Bone marrow (tissue), 2 donors: ENCODE measurements at places on chromosomes 3 and 15.

DNA sequence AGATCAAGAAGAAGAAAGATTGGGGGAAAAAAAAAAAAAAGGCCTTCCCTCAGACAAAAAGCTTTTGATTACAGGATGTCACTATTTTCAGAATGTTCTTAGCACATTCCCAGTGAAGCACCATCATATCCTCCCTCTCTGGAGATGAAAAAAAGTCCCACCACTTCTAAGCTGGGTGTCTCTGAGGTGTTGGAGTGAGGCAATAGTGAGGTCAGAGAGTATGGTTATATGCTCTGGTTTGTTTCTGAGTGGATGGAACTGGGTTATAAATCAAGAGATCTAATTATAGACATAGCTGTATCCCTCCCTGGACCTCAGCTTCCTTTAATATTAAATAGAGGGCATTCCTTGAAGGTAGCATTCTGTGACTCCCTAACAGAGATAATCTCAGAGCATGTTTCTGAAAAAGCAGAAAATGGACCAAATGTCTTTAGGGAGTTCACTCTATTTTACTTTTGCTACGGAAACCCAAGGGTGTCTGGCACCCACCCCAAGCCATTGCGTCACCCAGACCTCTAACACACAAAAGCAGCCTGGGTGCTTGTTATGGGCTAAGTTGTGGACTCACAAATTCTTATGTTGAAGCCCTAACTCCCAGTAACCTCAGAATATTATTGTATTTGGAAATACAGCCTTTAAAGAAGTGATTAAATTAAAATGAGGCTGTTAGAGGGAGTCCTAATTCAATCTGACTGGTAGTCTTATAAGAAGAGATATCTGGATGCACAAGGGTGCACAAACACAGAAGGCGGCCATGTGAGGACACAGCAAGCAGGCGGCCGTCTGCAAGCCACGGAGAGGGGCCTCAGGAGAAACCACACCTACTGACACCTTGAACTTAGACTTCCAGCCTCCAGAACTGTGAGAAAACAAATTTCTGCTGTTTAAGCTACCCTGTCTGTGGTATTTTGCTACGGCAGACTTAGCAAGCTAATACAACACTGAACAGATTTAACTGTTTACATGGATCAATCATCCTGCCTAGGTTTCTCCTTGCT is 81.5 kb downstream of the MB21D2 start:
- DNase-seq: no peak

GRCh38 chr3:61563313-61564271 is 2.2 kb downstream of the PTPRG start:
- no peak for DNase-seq

DNA sequence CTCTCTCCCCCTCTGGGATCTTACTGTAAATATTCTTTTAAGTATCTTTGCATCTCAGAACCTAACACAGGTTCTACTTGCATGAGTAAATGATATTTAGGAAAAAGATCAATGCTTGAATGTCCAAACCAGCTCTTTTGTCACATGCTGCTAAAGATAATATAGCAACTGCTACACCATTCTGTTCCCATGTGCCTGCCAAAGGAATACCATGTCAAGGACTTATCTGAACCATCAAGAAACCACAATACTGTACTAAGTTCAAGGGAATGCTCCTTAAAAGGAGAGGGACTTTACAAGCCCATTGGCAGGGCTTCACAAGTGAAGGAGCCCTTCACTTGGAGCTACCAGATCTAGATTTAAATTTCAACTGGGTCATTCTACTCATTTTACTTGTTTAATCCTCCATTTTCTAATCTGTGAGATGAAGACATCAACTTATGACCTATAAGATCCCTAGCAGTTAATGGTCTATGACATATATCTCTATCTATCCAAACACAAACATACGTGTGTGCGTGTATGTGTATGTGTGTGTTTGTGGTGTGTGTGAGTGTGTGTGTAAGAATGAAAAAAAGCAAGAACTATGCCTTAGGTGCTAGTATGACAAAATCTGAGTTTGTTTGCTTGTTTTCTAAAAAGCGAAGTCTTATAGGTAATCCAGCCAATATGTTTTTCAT is 13.0 kb upstream of the SEC62 start:
- DNase-seq: no peak

DNA sequence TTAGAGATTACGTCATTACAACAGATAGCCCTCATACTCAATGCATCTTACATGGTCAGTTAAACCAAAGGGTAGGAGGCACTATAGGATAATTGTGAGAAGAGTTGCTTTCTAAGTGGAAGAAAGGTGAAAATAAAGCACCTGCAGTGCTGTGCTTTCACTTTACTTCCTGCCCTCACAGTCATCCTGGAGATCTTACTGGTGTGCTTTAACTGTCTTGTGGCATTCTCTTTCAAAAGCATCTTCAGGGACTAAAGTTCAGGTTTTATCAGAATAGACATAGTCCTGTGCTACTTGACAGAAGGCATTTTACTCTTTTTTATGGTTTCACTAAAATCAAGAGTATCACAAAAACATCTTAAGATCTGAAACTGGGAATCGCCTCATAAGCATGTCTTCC is 286.6 kb downstream of the ZBTB20 start:
- DNase-seq: no peak
